Activated CD4-positive, alpha-beta T cell treated with anti-CD3 and anti-CD28 coated beads, Interleukin-2, amount 10 ng/mL, durations not matched to agents 24 days and 14 days (primary cell): ENCODE measurements at places on chromosomes 6 and 20. TPM values are rescaled to one million over a fixed set of nuclear protein-coding genes. Genes with fewer than 3 reads are reported as not detected.

Gene CRIP3
- 0.43 and 0.79 TPM in 2 replicates for total RNA-seq

Gene RAMACL
- 0.14 and 0.30 TPM in 2 replicates for total RNA-seq

Gene SLC35D3
- not detected in 2 replicates for total RNA-seq

Gene TREM1
- 0.43 TPM in 1 of 2 replicates, not detected in the other for total RNA-seq

Gene RPN2
- total RNA-seq = 208 and 213 TPM in 2 replicates

Gene PHACTR3
- not detected in 2 replicates for total RNA-seq

- peak; percentile 84 for DNase-seq
Observed at GRCh38 chr6:26304797-26305640, 60.0 kb upstream of the BTN3A2 start.

DNA sequence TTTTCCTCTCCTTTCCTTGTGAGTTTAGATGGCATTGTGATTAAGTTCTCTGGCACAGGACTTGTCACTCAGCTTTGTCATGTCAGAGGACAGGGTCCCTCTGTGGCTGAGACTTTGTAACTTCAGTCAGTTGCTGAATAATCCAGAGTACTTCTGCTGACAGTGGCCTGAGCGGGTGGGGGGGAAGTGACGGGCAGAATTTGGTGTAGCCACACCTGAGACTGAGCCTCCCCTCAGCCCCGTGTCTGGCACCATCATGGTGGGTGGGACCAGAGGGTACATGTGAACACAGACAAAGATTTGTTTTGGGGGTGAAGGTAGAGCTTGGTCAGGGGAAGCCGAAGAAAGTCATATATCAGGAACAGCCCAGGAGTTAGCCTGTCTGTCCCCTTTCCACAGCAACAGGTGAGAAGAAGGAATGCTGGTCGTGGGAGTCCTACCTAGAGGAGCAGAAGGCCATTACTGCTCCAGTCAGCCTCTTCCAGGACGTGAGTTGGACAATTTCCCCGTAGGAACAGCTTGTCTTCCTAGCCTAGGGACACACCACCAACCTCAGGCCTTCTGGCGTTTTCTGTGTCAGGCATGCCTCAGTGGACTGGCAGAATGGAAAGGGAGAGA lies 20.9 kb downstream of the L3MBTL1 start:
- no peak for DNase-seq

GRCh38 chr6:16361861-16362260 lies 123.5 kb downstream of the GMPR start:
- no peak for DNase-seq

DNA sequence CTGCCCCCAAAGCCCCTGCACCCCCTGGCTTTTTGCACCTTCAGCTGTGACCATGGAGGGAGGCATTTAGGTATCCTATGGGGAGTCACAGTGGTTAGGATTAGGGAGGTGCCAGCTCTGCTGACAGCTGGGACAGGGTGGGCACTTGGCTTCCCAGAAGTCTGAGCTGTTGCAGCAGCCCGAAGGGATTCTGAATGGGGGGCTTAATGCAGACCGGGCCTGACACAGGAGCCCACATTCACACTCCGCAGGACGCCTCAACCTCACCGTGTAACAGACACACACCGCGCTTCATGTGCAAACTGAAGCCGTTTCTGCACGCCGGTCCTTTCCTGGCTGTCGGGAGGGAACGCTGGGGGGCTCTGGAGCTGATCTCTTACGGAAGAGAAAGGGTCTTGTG lies 1.9 kb downstream of the EBF4 start:
- DNase-seq = no peak

GRCh38 chr20:62979876-62980373 lies 26.8 kb downstream of the BHLHE23 start:
- DNase-seq = no peak

- DNase-seq = no peak
Observed at GRCh38 chr20:34634392-34634791, 42.5 kb downstream of the PIGU start.
